ENCODE measurements at places on chromosomes 12 and 14.
A peak's percentile ranks its signal among the peaks of the same experiment; 100 is the strongest.

DNA sequence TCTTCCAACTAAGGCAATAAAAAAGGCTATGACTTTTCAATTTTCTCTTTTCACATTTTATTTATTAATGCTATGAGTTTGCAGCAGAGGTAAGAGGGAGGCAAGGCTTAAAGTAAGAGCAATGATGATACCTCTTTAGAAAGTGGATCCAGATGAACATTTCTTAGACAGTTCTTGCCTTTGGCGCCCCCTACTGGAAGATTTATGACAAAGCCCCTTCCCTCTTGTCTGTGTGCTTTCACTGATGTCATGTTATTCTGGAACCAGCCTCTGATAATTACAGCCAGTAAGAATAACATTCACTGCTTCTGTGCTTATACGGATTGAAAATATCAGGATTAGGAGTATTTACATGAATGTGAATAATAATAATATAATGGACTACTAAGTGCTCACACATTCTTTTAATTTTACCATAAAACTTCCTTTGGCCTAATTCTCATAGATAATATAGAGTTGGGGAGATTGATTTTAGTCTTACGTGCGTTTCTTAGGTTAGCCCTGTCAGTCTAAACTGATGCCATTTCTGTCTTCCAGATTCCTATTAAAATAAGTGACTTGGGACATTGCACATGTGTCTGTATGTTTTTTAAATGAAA, 1929.9 kb upstream of the SEL1L start:
- DNase-seq = no peak

DNA sequence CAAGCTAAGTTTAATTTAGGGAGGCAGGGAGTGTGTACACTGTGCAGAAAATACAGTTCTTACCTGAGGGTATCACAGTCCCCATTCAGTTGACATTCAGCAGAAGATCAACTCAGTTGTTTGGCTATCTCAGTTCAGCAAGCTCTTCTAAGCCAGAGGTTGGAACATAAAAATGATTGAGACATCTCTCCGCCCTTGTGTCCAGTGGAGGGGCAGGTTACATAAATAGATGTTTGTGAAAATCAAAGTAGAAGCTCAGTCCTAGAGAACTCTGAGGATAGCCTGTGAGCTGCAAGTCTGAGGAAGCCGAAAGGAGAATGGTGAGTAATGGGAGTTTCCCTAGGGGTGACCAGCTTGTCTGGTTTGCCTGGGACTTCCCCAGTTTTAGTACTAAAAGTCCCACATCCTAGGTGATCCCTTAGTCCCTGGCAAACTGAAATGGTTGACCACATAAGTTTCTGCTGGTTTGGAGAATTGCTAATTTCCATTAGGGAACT, 251.4 kb upstream of the ATP2B1 start:
- no peak for DNase-seq

GRCh38 chr14:95662376-95663186, 23.6 kb upstream of the TCL1B start:
- DNase-seq = no peak

- DNase-seq = no peak
These were observed 94.3 kb downstream of the LRRC74A start for GRCh38 chr14:76920331-76921087.

- DNase-seq = peak; percentile 56
These were observed 1.8 kb upstream of the SAMD4A start for GRCh38 chr14:54564868-54565784.

DNA sequence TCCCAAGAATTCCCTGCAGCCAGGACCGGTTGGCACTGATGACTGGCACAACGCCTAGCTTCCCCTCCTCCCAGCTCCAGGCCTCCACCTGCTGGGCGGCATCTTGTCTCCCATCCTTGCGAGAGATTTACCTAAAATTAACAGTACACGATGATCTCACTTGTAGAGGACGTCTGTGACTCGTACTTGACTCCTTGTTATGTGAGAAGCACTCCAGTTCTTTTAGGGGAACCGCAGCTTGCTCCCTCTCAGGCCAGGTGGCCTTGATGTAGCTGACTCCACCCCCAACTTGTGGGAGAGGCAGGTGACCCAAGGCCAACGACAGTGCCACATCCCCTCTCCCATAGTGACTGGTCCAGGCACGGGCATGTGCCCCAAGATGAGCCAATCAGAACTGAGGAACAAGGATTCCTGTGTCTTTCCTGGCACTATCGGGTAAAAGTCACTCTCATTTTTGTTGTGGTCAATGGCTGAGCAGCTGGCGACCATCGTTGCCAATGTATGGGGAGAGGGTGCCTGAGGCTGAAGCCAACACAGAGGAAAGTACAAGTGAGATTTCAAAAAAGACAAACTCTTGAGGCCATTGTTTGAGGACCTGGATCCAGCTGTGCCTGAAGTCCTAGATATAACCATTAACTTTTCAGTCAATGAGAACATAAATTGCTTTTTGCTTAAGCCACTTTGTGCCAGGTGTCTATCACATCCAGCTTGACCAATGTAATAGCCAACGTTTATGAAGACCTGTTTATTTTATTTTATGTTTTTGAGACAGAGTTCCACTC, 208.7 kb downstream of the RBM19 start:
- no peak for DNase-seq

DNA sequence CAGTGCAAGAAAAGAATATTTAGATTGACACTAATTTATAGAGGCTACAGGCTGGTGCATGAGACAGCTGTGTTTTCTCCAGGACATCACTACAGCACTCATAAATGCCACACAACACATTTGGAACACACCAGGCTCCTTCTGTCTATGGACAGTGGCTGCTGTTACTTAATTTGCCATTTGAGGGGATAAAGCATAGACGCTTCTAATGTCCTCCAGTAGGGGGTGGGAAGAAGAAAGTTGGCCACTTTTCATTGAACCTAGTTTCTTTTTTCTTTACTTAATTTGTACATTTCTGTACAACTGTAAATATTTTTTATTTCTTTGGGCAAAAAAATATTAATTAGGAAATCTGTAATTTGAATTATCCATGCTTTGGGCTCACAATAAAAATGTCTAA, 12.4 kb upstream of the RTN1 start:
- no peak for DNase-seq

DNA sequence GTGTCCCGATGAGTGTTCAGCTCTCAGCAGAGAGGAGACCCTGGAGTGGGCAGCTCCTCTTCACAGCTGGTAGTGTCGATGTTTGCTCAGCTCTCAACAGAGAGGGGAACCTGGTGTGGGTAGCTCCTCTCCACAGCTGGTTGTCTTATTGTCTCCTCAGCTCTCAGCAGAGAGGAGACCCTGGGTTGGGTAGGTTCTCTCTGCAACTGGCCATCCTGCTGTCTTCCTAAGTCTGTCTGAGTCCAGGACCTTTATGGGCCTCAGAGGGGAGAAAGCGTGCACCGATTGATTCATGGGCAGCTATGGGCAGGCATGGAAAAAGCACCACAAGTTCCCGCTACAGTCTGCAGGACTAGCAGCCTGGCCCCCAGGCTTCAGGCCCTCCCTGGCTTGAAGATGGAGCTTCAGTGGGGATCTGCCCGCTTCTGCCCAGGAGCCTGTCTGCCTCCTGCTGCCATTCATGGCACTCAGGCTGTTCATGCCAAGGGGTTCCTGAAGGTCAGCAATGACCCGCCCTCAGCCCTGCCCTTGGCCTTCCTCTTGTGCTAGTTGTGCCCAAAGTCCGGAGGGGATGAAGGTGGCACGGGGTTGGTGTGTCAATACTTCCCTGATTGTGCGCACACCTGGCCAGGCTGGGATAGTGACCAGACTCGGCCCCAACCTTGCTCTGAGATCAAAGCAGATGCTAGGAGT, 224.2 kb downstream of the KCNC2 start:
- DNase-seq = no peak

DNA sequence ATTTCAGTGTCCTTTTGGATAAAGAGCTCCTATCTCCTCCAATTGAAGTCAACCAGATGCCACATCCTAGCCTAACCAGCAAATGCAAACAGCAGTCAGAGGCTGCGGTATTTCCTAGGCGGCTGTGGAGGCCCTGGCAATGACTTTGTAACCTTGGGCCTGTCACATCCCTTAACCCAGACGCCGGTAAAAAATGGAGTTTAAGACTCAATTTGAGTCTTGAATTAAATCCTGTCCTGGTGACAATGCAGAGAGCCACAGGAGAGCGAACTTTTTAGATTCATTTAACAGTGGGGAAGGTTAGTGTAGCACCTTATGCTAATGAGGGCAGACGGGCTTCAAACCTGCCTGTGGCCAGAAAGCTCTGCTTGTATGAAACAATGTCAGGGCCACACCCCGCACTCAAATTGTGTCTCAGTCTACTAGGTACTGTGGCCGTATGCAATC, 1.3 kb downstream of the C12orf75 start:
- DNase-seq = no peak
